ENCODE measurements at places on chromosomes 6 and 20. TPM values are rescaled to one million over a fixed set of nuclear protein-coding genes. Genes with fewer than 3 reads are reported as not detected.

KHDC1L gene
- total RNA-seq: 0.67 TPM

DUSP22 gene
- 47.8 TPM for total RNA-seq

CLIC5 gene
- total RNA-seq: 6.3 TPM

OXT gene
- total RNA-seq: not detected

RHAG gene
- not detected for total RNA-seq

IL17F gene
- total RNA-seq: not detected

MAP3K5 gene
- 21.7 TPM for total RNA-seq

GRIK2 gene
- total RNA-seq: not detected

CAGE1 gene
- 0.18 TPM for total RNA-seq

RIN2 gene
- total RNA-seq: not detected

BNIP5 gene
- total RNA-seq: not detected

WFDC2 gene
- not detected for total RNA-seq

TRIM40 gene
- total RNA-seq: not detected

THBS2 gene
- not detected for total RNA-seq

FGD2 gene
- total RNA-seq: 26.3 TPM

RAB23 gene
- total RNA-seq: 3.9 TPM

PTCHD4 gene
- total RNA-seq: not detected

RIPOR2 gene
- 53.4 TPM for total RNA-seq

HBS1L gene
- total RNA-seq: 112 TPM

FAXC gene
- total RNA-seq: not detected

CGA gene
- not detected for total RNA-seq

COX7A2 gene
- 456 TPM for total RNA-seq

MLIP gene
- total RNA-seq: not detected

SOBP gene
- 2.0 TPM for total RNA-seq

EDN3 gene
- total RNA-seq: not detected

EFHC1 gene
- 1.7 TPM for total RNA-seq

WFDC12 gene
- total RNA-seq: not detected

BHLHE23 gene
- total RNA-seq: not detected

ZBTB46 gene
- total RNA-seq: 0.84 TPM

HS3ST5 gene
- total RNA-seq: not detected

ZNF831 gene
- 7.9 TPM for total RNA-seq

IFT52 gene
- 15.9 TPM for total RNA-seq

HLA-DPB1 gene
- 113 TPM for total RNA-seq

GTSF1L gene
- total RNA-seq: 0.28 TPM

CCR6 gene
- 9.1 TPM for total RNA-seq

LIME1 gene
- 138 TPM for total RNA-seq

SLPI gene
- total RNA-seq: not detected

OR11A1 gene
- total RNA-seq: not detected

CCDC28A gene
- total RNA-seq: 17.4 TPM

ADGRF1 gene
- total RNA-seq: not detected

LY6G6F gene
- not detected for total RNA-seq

NFKBIE gene
- 37.7 TPM for total RNA-seq

TMEM200A gene
- 5.0 TPM for total RNA-seq

DDX43 gene
- 1.3 TPM for total RNA-seq

MAS1 gene
- not detected for total RNA-seq

SCRT2 gene
- total RNA-seq: not detected

CDS2 gene
- total RNA-seq: 63.5 TPM

EPHA7 gene
- not detected for total RNA-seq

SLC24A3 gene
- not detected for total RNA-seq

All from activated CD8-positive, alpha-beta memory T cell treated with anti-CD3 and anti-CD28 coated beads, Interleukin-2, amount 10 ng/mL, durations not matched to agents 7 days and 5 days (primary cell).